ENCODE measurements at places on chromosomes 7 and 10.

GRCh38 chr7:19914866-19915265, 141.4 kb upstream of the TMEM196 start:
- no peak for DNase-seq

- no peak for DNase-seq
Measured at GRCh38 chr7:116064179-116064578, 33.6 kb upstream of the TFEC start.

DNA sequence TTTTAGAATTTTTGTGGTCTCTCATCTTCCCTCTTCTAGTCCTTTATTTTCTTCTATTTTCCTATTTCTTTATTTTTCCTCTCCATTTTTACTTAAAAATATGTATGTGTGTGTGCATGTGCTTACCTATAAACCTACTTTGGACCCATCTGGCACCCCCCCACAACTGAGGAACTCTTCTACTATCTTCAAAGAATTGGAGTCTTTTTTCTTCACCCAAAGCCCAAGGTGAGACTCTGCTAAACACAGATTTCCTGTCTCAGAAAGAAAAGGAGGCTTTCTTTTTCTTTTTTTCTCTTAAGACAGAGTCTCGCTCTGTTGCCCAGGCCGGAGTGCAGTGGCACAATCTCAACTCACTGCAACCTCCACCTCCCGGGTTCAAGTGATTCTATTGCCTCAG, 24.2 kb downstream of the PRTFDC1 start:
- DNase-seq = no peak

DNA sequence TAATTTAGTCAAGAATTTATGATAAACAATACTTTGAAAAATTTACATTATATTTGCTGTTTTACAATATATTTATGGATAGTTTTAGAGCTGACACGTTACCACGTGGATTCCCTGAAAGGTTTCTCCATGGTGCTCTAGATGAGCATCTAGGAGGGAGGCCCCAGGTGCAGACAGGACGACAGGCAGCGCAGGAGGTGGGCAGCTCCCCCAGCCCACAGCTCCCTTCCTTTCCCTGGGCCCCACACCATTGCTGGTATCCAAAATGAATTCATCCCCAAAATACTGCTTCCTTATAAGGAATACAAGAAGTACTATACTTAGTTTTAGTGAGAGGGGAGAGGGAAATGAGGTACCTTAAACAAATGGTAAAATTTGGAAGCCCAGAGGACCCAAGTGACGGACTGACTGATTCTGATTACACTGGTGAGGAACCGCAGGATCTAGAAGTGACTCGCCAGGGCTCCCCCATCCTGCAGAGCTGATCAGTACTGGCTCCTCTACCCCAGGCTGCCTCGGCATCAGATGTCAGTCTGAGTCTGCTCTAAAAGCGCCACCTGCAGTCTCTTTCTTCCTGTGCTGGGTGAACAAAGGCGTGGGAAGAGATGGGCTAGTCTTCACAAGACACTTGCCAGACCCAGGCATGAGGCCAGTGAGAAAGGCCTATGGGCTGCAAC, 89.2 kb downstream of the DLG5 start:
- peak; percentile 42 for DNase-seq

DNA sequence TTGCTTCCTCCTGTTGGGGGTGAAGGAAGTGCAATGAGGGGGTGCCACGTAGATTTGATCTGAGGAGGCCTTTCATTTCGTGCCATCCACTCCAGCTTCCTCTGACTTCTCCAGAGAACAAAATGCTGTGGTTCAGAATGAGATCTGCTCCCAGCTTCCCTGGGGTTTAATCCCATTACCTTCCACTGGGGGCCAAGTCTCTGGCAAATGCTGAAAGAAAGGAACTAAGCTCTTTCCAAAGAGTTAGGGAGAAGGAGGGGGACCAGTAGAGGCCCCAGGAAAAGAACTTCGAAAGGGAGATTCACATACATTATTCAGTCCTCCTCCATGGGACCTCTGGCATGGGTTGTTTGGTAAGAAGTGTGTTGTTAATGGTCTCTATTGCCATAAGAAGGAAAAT, 727.0 kb downstream of the TYW1 start:
- DNase-seq = no peak

- peak; percentile 26 for DNase-seq
Measured at GRCh38 chr10:64430690-64431323, 909.6 kb downstream of the REEP3 start.

GRCh38 chr10:100995181-100995580, 4.4 kb upstream of the LZTS2 start:
- no peak for DNase-seq

DNA sequence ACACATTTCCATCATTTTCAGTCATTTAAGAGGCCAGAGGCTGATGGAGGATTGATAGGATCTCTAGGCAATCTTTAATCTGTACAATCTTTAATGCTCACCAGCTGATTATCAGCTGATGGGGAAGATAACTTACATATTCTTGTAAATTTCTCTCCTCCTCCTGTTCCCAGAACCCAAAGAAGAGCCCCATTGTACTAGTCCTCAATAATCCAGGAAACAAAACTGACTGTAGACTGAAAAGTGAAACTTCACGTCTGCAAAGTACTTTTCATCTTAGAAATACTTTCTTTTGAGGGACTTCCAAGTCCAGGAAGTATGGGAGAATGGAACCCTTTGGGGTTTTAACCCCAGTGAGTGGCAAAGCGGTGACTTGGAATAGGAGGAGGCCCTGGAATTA, 283.3 kb downstream of the FRMD4A start:
- DNase-seq = no peak

DNA sequence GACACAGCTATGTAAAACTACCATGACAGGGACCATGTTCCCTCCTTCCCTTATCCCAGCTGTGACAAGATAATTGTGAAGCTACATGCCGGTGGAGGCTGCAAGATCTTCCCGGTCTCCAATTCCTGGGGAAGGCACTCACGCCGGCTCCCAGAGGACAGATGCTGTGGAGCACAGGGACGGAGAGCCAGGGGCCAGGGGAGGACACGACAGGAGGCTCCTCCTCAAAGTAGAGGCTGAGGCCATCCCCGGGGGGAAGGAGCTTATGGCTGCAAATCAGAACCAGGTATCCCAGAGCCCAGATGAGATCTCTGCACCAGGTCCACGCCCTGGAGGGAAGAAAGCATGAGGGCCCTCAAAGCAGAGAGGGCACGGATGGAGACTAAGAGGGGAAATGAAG, 286.2 kb downstream of the TCERG1L start:
- no peak for DNase-seq

DNA sequence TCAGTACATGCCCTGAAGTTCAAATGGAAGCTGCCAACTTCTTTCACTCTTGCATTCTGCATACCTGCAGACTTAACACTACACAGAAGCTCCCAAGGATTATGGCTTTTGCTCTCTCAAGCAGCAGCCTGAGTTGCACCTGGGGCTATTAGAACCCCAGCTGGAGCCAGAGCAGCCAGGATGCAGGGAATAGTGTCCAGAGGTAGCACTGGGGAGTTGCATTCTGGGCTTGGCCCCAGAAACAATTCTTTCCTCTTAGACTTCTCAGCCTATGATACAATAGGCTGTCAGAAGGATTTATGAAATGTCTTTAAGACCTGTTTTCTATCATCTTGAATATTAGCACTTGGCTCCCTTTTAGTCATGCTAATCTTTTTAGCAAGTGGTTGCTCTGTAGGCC, 886.7 kb upstream of the GHITM start:
- DNase-seq = no peak

DNA sequence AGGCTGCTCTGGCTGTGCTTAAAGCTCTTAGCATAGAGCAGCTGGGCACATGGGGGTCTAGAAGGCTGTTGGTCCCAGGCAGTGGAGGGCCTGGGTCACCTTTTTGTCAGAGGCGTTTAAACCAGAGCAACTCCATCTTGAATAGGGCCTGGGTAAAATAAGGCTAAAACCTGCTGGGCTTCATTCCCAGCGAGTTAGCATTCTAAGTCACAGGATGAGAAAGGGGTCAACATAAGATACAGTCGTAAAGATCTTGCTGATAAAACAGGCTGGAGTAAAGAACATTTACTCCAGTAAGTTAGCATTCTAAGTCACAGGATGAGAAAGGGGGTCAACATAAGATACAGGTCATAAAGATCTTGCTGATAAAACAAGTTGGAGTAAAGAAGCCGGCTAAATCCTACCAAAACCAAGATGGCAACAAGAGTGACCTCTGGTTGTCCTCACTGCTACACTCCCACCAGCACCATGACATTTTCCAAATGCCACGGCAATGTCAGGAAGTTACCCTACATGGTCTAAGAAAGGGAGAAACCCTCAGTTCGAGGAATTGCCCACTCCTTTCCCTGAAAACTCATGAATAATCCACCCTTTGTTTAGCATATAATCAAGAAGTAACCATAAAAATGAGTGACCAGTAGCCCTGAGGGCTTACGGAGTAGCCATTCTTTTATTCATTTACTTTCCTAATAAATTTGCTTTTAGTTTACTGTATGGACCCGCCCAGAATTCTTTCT, 96.8 kb upstream of the PCBD1 start:
- DNase-seq = no peak

- DNase-seq = no peak
Measured at GRCh38 chr7:126845331-126845730, 407.4 kb downstream of the GRM8 start.

GRCh38 chr7:48337781-48338180, 166.5 kb downstream of the ABCA13 start:
- DNase-seq = no peak

- DNase-seq = no peak
Measured at GRCh38 chr10:110192552-110192951, 14.9 kb upstream of the MXI1 start.

DNA sequence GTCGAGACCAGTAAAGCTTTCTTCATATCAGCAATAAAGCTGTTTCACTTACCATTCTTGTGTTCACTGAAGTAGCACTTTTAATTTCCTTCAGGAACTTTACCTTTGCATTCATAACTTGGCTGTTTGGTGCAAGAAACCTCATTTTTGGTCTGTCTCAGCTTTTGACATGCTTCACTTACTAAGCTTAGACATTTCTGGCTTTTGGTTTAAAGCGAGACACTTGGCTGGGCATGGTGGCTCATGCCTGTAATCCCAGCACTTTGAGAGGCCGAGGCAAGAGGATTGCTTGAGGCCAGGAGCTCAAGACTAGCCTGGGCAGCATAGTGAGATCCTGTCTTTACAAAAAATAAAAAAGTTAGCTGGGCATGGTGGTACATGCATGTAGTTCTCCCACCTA, 15.8 kb downstream of the PLEKHA1 start:
- DNase-seq = no peak

DNA sequence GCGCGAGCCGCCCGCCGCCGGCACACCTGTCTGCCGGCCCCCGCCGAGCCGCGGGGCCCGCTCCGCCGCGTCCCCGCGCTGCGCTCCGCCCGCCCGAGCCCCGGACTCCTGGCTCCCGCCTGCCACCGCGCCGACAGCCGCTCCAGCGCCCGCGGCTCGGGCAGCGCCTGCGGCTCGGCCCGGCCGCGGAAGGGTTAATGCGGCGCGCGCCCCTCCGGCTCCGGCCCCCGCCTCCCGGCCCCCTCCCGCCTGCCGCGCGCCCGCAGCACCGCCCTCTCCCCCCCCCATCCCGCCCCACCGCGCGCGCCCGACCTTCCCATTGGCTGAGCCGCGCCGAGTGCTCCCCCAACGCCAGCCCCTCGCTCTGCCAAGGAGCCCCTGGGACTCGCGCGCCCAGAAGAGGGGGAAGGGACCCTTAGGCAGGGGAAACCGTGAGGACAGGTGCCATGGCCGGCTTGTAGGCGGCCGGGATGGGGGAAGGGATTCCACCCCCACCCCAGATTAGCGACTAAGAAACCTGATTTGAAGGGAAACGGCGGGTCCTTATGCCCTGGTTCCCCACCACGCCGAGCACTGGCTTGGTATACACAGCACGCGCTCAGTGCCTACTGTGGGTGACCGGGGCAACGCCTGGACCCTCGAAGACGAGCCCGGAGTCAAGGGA, at the start of gene KCNH2:
Gene KCNH2, minus strand, starts transcription at position 196 of the 664 bp plus-strand sequence. CDS start 408 bp downstream, outside the sequence.
- peak; percentile 98 for DNase-seq

DNA sequence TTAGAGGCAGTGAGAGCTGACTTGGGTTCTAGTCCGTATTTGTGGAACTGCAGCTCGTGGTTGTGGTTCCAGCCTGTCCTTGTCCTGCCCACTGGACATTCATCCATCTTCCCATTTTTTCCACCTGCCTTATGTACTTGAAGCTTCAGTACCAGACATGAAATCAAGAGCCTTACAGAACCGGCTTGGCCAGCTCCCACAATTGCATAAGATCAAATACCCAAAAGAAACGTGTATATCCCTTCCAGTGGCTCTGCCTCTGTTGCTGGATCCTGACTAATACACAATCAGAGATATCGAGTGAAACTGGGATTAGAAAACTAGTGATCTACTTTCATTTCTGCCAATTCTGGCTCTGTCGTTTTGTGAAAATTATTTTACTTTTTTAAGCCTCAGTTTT, 23.8 kb upstream of the LIPA start:
- DNase-seq = no peak

- no peak for DNase-seq
Measured at GRCh38 chr10:110200503-110200902, 6.9 kb upstream of the MXI1 start.
